ENCODE measurements at places on chromosomes 12 and 14.

- no peak for DNase-seq
These were observed 87.7 kb upstream of the FOXG1 start for GRCh38 chr14:28678887-28679286.

DNA sequence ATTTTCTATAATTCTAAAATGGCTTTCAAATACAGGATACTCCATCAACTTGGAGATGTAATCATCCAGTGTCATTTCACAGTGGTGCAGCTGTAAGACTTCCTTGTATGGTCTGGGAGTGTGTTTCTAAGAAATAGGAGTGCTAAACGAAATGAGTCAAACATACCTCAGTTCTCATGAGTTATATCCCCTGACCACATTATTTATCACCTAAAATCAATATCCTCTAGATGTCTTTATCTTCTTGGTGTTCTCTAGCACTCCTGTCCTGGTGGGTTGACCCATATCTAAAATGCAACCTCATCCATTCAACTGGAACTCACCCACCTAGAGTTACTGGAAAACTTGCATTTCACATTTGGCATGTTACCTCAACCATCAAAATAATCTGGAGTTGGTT is 33.2 kb downstream of the TMEM30B start:
- DNase-seq: peak; percentile 36

DNA sequence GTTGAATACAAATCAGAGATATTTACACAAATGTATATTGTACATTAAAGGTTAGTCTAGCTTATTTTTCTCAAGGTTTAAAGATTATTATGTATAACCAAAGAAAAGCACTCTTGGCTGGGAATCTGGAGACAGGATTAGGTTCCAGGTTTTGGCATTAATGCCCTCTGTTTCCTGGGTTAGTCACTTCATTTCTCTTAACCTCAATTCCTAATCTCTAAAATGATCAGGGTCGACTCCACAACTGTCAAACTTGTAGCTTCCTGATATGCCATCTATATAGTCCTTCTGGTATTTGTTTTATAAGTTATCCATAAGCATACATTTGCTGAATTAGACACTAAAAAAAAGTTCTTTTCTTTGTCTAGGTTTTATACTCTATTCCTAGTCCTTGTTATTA is 2.6 kb downstream of the ITPR2 start:
- DNase-seq: no peak

GRCh38 chr14:91177073-91178034 is 63.5 kb downstream of the DGLUCY start:
- DNase-seq: peak; percentile 81

GRCh38 chr14:91873471-91874415 is 6.4 kb upstream of the TC2N start:
- DNase-seq: no peak

DNA sequence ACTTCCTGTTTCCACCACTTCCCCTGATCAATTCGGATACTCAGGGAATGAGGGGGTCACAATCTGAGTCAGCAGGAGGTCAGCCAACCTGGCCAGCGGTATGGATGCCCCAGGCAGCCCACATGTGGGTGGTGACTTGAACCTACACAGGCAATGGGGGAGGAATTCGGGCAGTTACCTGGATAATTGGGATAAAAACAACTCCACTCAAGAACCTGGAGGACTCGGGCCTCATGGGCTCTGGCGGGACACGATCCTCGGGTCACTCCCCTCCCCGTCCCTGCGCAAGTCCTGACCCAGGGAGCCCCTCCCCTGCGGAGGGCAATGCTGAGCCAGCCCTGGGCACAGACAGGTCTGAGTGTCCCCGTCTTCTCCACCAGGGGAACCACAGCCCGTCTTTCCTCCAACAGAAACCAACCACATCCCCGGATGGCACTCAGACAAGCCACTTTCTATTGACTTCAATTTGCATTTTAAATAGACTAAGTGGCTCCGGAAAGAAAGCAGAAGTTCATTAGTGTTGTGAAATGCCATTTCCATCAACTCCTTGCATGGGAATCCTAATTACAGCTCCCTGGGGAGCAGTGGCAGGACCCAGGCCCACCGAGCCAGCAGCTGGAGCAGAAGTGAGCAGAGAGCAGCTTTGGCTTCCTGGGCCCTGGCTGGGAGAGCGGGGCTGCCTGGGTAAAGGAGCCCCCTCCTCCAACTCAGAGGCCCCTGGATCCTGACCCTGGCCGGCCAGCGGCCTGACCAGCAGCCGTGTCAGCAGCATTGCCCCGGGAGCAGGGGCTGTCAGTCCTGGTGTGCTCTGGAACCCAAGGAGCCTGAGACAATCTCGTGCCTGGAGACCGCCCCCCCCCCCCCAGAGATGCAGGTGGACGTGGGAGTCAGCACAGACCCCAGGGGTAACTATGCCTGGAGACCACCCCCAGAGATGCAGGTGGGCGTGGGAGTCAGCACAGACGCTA is 374.1 kb downstream of the ADGRD1 start:
- no peak for DNase-seq

DNA sequence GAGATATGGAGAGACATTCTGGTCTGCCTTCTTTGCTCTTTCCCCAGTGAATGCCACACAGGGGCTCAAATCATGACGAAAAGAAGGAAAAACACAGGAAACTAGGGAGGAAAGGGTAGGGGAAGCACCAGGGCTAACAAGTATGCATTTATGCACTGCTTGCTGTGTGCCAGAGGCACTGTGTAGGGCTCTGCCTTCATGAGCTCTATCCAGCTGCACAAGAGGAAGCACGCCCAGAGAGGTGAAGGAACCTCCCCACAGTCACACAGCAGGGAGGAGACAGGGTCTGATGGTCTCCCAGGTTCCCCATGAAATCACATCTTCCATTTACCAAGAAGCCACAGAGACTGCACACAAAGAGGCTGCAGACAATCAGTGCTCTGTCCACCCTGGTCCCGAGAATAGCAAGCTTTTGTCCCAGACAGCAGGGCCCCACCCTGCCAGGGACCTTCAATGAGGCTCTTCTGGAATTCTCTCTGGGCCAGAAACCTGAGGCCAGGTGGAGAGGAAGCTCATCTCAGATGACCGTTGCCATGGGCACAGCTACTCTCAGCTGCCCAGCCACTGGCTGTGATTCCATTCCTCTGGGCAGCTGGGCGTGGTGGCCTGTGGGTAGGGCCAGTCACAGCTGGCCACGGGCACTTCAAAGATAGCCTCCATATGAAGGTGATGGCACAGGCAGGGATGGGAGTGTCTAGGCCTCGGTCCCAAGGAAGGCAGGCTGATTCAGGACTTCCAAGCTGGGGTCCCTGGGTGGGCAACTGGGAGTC is 7.3 kb upstream of the TRPV4 start:
- DNase-seq: peak; percentile 29

DNA sequence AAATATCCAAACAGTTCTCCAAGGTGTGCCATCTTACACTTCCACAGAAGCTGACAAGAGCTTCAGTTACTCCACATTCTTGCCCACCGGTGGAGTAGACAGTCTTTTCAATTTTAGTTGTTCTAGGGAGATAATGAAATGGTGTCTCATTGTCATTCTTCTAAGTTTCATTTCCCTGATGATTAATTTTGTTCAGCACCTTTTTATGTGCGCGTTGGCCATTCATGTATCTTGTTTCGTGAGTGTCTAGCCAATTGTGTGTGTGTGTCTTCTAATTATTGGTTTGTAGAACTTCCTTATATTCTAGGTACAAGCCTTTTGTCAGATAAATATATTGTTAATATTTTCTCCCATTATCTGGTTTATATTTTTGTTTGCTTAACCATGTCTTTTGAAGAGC is 63.1 kb downstream of the GLT1D1 start:
- no peak for DNase-seq

GRCh38 chr12:119177724-119178380 is 879 bp upstream of the HSPB8 start:
- DNase-seq: no peak

DNA sequence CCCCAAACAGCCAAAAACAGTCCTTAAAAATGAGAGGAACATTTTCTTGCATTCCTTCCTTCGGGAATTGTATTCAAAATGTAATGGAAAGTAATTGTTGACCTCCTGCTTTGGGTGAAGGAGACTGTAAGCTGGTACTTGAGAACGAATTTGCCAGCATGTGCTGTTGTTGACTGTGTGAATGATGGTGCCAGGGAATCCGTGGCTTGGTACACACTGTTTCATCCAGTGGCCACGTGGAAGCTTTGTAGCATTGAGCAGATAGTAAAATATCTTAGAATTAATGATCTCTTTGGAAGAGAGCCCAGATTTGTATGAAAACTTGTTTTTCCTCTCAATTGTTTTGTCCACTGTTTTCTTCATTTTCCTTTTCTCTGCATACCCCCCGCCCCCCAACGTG is 1.7 kb downstream of the ASCL4 start:
- no peak for DNase-seq

GRCh38 chr14:104689881-104690711 is 678 bp downstream of the INF2 start:
- DNase-seq: peak; percentile 66

DNA sequence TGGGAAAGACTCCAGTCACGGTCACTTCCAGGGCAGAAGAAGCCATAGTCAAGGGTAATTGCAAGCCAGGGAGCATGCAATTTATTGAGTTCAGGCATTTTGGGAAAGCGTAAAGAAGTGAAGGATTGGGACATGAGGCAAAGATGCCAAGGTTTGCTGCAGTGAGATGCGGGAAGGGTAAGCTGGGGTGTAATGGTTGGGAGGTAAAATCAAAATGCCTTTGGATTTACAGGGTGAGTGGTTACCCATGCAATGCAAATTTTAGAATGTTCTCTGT is 167.5 kb downstream of the BRMS1L start:
- no peak for DNase-seq

- no peak for DNase-seq
These were observed 13.3 kb downstream of the LLPH start for GRCh38 chr12:66117242-66117641.

DNA sequence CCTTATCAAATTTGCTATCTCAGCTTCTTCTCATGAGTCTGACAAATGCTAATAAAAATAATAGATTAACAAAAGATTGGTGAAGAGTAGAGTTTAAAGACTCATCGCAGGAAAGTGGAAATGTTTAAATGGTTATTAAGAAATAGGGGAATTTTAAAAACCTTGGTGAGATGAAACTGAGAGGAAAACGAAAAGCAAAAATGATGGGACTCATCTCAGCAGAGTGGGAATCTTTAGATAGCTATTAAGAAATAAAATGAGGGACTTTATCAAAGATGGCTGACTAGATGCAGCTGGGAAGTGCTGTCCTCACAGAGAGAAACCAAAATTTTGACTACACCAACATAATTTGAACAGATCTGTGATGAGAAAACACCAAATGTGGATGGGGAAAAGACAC is 79.2 kb upstream of the CD163 start:
- DNase-seq: no peak

DNA sequence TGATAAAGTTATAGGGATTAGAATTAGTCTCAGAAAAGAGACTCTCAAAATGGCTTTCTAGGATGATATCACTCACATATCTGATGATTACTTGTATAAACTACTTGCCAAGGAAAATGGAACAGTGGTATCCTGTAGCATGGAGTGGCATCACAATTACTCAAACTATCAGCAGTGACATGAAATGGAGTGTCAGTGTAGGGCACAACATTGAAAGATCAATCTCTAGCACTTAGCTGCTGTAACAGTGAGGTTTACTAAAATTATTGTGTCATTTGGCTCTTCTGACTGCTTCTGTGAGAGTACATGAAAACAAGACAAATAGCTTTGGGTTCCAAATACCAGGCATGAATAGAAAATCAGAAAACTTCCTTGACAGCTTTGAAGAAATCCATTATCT is 6.7 kb upstream of the MAP4K5 start:
- no peak for DNase-seq

DNA sequence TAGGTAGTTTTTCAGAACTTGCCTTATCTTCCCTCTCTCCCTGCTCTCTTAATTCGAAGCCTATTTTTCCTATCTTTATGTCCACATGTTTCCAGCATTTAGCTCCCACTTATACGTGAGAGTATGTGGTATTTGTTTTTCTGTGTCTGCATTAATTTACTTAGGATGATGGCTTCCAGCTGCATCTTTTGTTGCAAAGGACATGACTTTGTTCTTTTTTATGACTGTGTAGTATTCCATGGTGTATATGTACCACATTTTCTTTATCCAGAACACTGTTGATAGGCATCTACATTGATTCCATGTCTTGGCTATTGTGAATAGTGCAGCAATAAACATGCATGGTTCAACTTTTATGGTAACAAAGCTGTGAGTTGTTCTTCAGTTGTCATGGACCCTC is 7.8 kb upstream of the CLEC2D start:
- DNase-seq: no peak

- no peak for DNase-seq
These were observed 92.9 kb downstream of the HMGA2 start for GRCh38 chr12:65916991-65917695.

DNA sequence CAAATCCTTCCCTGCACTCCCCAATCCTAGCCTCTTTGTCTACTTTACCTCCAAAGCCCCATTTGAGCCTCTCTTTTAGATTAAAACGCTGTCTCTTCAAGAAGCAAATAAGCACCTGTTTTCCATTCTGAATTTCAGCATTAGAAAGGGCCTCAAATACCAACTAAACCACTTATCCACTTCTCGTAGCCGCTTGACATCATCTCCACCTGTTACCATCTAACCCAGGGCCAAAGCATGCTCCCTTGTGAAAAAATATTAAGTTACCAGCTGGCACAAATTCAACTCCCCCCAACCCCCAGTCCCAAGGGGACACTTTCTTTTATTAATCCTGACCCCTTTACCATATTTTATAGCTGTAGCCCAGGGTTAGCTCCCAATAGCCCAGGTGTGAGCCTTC is 43.1 kb downstream of the GPHB5 start:
- DNase-seq: no peak

DNA sequence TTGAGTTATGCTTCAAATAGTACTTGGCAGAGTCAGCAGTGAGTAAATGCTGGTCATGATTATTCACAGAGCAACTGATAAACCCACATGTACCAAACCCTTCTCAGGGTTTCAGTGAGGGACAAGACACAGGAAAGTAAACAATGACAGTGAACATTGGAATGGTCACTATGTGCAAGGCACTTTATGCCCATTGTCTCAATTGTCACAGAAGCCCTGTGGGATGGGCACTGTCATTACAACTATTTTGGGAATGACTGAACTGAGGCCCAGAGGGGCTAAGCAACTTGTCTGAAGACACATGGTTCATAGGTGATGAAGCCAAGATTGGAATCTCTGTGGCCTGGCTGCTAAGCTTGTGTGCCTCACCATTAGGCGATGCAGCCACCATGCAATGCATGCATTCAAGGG is 238.5 kb downstream of the RBM19 start:
- DNase-seq: peak; percentile 65
